ENCODE measurements at places on chromosomes 2 and 18.

- DNase-seq, result no peak
Observed at GRCh38 chr2:42568401-42569115, at the start of gene MTA3. Gene MTA3 (plus strand): TSS chr2:42568632. CDS start chr2:42568746, 114 bp downstream.

DNA sequence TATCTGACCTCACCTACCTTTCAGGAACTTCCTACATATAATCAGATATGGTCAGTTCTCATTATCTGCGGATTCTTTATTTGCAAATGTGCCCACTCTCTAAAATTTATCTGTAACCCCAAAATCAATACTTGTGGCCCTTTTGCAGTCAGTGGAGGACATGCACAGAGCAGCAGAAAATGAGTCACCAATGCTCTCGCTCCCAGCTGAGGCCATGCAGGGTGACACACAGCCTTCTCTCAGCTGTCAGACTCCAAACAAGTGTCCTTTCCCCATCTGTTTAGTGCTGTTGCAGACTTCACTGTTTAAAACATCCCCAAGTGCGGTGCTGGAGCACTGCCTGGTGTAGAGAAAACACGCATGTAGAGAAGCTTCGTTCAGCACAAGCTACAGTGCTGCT lies 171.9 kb upstream of the SALL3 start:
- DNase-seq, result no peak

- DNase-seq, result peak; percentile 15
Observed at GRCh38 chr2:61538920-61539520, 864 bp upstream of the XPO1 start.

DNA sequence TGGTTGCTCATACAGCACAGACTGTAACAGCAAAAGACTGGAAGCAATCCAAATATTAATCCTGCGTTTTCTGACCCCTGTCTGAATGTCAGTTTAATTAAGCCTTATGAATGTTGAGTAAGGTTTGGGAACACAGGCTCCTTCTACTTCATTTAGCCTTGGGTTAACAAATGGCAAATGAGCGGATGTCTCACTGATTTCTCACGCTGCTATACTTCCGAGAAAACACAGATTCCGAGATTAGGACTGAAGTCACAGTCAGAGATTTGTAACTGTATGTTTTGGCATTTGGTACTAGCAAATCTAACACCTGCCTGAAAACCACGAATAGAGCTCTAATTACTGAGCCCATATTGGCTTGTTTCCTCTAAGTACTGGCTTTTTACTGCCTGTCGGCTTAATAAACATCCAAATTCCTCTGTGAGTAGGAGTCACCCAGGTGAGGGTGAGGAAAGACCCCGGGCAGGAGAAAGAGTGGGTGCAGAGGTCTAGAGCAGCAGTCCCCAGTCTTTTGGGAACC lies 10.6 kb downstream of the MC5R start:
- DNase-seq, result no peak

DNA sequence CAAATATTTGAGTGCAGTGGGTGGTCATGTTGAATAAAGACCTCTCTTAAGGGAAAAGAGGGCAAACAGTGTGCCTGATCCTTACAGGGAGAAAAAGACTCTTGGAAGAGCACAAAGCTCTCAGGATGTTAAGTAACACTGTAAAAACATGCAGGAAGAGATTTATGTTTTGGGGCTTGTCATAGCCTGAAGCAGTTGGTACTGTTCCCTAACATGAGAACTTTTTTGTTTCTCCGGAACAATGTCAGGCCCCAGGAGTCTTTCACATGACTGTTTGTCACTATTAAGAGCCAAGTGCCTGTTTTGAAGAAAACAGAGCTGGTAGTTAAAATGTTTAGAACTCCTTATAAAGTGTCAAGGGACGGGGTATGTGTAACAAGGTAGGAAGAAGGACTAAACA lies 83.7 kb upstream of the B3GNT2 start:
- DNase-seq, result no peak

DNA sequence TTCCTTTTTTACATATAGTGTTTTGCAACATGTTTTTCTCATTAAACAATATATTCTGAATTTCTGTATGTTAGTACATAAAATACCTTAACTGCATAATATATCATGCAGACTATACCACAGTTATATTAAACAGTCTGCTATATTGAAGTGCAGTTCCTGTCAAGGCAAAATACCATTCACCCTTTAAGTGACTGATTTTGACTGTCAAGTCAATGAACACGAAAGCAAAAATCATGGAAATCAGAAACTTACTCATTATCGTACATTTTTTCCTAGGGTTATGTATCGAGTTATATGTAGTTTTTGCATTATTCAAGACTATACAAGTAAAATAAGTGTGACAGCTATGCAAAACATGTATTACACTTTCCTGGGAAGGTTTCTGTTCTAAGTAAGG lies 361.6 kb upstream of the MAP2 start:
- DNase-seq, result no peak

DNA sequence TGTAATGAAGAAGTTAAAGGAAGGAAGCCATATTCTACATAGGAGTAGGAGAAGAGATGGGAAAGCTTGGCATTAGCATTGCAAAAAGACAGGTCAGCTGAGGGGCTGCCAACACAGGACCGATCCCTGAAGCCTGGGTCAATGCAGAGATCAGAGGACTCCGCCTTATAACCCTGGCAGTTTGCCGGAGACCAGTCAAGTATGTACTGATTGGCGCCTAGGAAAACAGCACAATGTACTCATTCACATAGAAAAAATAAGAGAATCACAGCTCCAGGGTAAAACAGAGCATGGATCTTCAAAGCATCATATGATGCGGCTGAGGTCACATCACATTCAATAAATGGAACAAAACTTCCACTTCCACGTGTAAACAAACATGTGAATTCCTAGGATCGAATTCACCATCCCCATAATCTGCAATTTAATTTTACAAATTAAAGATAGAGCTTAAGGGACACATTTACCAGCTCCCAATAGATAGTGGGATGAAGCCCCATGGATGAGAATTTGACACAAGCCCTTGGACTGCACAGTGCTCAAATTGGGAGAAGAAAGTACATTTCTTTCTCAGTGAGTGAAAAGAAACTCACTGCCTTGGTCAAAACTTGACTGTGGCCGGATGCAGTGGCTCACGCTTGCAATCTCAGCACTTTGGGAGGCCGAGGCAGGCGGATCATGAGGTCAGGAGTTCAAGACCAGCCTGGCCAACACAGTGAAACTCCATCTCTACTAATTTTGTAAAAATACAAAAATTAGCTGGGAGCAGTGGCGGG lies 135.0 kb upstream of the KLHL14 start:
- no peak for DNase-seq

DNA sequence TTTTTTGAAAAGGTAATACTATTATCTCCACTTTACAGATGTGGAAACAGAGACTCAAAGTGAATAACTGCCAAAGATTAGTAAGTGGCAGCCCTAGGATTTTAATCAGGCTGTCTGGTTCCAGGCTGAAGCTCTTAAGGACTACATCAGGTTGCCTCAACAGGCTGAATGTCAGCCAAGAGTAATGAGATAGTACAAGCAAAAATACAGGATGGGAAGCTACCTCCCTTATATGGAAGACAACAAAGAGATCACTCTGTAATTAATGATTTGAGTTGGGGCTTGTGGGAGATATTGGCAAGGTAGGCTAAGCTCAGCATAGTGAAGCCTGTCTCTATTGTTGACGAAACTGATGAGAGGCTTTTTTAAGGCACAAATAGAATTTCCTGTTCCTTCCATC lies 323.1 kb downstream of the KCNJ3 start:
- no peak for DNase-seq

- no peak for DNase-seq
Observed at GRCh38 chr18:66083078-66083477, 332.3 kb downstream of the CDH7 start.

DNA sequence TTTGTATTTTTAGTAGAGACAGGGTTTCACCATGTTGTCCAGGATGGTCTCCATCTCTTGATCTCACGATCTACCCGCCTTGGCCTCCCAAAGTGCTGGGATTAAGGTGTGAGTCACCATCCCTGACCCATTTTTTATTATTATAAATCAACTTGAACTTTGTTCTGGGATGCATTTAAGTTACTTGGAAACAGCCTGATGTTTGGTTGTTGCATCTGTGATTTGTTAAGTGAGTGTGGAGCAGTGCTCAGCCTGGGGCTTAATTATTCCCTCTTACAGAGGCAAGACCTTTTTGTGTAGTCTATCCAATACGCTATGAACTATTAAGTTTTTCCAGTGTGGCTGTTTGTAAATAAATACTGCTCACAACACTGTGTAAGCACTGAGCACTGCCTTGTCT lies 32.6 kb downstream of the MTA3 start:
- DNase-seq, result no peak

DNA sequence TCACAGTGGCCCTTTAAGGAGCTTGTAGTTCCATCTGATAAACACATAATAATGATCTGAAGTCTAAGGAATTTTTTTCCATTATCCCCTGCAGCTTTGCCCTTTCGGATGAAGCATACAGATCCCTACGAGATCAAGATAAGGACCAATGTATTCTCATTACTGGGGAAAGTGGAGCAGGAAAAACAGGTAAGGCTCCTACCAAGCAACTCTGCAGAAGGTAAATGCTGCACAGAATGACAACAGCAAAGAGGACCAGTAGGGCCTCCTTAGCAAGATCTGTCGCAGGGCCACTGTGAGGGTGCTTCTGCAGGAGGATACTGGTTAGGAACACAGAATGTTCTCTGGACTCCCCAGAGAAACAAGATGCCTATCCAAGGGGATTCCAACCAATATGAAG lies 84.6 kb downstream of the MYO1B start:
- DNase-seq, result no peak

DNA sequence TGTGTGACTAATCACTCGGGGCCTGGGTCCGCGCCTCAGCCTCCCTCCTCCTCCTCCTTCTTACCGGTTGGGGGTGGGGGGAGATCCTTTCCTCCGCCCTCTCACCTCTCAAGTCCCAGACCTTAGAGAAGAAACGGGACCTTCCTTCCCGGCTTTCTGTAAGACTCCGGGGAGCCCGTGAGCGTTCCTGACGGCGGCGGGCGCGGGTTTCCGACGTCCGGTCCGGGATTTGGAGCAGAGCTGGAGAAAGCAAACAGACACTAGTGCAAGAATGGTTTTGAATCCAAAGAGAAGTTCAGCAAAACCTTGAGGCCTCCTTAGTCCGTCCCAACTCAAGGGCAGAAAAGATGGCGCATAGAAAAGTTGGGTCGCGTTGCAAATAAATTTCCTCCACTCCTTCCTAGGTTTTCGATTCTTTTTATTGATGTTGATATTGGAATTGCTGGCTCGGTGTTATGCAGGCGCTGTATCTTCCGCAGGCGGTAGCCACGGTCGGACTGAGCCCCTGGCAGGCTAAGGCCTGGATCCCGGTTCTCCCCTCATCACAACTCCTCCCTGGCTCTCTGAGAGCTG lies 2.0 kb downstream of the DLX1 start:
- DNase-seq, result no peak

DNA sequence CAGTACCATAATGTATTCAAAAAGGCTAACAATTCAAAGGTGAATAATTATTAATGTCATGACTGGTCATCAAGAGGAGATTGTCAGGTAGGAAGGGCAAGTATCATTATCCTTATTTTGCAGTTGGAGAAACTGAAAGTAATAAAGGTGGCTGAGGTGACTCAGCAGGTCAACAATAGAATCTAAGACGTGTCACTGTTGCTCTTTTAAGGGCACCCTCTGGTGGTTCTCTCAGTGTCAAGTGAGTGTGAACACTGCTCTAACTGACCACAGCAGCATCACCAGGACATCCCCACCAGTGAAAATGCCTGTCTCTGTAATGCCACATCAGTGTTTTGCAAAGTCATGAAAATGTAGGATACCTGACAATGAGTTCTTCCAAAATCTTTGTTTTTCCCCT lies 69.7 kb downstream of the DCC start:
- no peak for DNase-seq

DNA sequence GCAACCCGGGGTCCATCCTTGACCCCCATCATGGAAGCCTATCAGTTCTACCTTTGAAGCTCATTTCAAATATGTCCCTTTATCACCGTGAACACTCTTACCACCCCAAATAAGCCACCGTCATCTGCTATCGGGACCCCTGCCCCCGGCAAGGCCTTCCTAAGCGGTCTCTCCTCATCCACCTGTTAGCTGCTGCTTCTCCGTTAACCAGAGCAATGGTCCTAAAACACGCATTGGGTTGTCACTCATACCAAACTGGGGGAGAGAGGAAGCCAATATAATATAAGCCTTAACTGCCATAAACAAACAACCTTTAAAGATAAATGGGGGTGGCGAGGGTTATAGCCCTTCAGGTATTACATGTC lies 680 bp downstream of the ASNSD1 start:
- DNase-seq, result no peak

- no peak for DNase-seq
Observed at GRCh38 chr2:241976296-241976695, 106.8 kb downstream of the RTP5 start.

- no peak for DNase-seq
Observed at GRCh38 chr2:71878626-71879508, 268.8 kb downstream of the CYP26B1 start.

DNA sequence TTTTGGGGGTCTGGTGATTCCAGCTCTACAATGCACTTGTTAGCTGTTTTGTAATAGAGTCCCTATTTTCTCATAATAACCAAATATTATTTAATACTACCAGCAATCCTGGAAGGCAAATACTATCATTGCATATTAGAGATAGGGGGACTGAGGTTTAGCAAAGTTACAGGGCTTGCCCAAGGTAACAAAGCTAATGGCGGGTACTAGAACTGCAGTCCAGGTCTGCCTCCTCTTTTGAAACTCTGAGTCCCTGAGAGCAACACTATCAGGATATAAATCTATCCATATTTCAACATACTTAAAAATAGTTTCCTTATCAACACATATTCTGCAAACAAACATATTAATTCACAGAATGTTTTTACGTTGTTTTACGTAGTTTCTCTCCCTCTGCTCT lies 235.5 kb upstream of the ACVR2A start:
- no peak for DNase-seq

DNA sequence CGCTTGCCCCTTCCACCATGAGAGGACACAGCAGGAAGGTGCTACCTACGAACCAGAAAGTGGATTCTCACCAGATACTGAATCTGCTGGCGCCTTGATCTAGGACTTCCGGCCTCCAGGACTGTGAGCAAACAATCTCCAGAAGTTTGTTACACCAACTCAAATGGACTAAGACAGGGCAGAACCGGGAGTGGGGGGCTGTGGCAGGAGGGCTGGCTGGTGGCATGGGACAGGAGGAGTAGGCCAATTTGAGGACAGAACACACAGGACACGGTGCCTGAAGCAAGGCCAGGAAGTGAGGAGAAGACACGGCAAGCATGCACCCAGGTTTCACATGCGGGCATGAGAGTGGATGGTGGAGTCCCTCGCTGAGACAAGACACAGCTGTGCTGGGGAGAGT lies 40.1 kb downstream of the CRACDL start:
- DNase-seq, result no peak

- DNase-seq, result peak; percentile 37
Observed at GRCh38 chr2:238924796-238925195, 76.9 kb downstream of the TWIST2 start.

GRCh38 chr2:237026981-237027711 lies 58.5 kb upstream of the COPS8 start:
- DNase-seq, result peak; percentile 4
